ENCODE measurements at places on chromosomes 7 and 10. TPM values are rescaled to one million over a fixed set of nuclear protein-coding genes. Genes with fewer than 3 reads are reported as not detected.
A peak's percentile ranks its signal among the peaks of the same experiment; 100 is the strongest.

Gene NSMCE4A
- 50.8 TPM for total RNA-seq

Gene EZH2
- total RNA-seq: 112 TPM

GRCh38 chr10:62048919-62049623 is 147.6 kb downstream of the ARID5B start:
- peaks cover 95% of the 10 kb centered on the region for H3K4me1 ChIP-seq
- peak overlapping the region; percentile 84 for H3K4me3 ChIP-seq
- H3K27ac ChIP-seq: peak overlapping the region; percentile 95
- DNase-seq: peak; percentile 77

Gene PNLIPRP2
- not detected for total RNA-seq

Measured in activated CD8-positive, alpha-beta T cell treated with anti-CD3 and anti-CD28 coated beads for 36 hours (primary cell).